ENCODE measurements at places on chromosomes 1 and 21.

- no peak for DNase-seq
Measured at GRCh38 chr21:27631471-27631870, 664.6 kb upstream of the ADAMTS5 start.

DNA sequence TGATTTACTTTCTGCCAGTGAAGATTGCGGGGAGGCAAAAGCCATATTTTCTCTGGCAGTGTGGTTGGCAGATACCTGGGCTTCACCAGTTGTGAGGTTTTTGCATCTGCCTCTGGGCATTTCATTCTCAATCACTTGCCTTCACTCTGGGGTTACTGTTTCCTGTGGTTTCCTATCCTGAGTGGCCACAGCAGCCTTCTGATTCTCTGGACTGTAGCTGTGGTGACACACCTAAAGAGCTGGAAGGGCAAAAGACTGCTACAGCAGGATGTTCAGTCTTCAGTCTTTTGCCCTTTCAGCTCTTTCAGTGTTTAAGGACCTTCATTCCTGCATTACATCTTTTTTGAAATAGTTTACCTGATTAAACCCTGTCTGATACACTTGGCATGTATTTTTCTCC, 50.5 kb upstream of the GPR52 start:
- no peak for DNase-seq

- no peak for DNase-seq
Measured at GRCh38 chr1:173448945-173449344, 28.2 kb upstream of the PRDX6 start.

GRCh38 chr1:40315795-40316594, 1.1 kb downstream of the COL9A2 start:
- peak; percentile 19 for DNase-seq

GRCh38 chr1:21702780-21703179, 33.6 kb upstream of the RAP1GAP start:
- DNase-seq: no peak

- DNase-seq: no peak
Measured at GRCh38 chr1:167510244-167510643, 8.1 kb downstream of the CD247 start.

- DNase-seq: no peak
Measured at GRCh38 chr21:26840201-26840600, 5.0 kb downstream of the ADAMTS1 start.

- DNase-seq: peak; percentile 18
Measured at GRCh38 chr1:247409869-247410544, 6.0 kb upstream of the NLRP3 start.

DNA sequence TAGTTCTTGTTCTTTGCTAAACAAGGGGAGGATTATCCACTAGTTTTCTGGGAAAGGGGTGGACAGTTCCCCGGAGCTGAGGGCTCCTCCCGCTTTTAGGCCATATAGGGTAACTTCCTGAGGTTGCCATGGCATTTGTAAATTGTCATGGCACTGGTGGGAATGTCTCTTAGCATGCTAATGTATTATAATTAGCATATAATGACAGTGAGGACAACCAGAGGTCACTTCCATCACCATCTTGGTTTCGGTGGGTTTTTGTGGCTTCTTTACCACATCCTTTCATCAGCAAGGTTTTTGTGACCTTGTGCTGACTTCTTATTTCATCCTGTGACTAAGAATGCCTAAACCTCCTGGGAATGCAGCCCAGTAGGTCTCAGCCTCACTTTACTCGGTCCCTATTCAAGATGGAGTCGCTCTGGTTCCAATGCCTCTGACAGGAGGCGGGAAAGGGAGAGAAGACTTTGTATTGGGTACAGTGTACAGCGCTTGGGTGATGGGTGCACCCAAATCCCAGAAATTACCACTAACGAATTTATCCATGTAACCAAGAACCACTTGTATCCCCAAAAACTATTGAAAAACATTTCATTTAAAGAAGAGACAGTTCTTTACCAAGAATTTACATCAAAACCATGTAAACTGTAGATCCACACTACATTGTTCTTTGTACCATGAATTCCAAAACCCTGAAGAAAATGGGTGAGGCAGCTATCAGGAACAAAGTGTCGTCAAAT, 8.7 kb upstream of the SLC2A5 start:
- DNase-seq: no peak

DNA sequence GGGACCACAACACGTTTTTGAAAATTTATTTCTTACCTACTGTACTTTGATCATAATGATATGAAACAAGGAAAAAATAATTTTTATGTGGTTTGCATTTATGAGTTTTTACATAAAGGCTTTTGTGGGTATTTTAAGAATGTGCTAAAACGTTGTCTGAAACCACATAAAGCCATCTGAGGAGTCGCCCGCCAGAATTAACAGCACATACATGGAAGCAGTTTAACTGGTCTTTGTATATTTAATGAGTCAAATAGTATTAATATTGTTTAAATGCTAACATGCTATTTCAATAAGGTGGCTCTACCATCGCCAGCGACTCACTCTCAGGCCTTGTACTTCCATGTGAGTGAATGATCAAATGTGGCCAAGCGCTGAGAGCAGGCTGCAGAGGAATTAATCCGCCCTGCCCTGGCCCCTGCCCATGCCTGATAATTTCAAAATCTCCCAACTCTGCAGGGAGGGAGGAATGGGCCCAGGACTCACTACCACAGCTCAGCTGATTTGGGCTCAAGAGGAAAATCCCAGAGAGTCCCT, 49.6 kb downstream of the SLC66A1 start:
- no peak for DNase-seq

- no peak for DNase-seq
Measured at GRCh38 chr1:47870946-47871676, 126.1 kb downstream of the TRABD2B start.

DNA sequence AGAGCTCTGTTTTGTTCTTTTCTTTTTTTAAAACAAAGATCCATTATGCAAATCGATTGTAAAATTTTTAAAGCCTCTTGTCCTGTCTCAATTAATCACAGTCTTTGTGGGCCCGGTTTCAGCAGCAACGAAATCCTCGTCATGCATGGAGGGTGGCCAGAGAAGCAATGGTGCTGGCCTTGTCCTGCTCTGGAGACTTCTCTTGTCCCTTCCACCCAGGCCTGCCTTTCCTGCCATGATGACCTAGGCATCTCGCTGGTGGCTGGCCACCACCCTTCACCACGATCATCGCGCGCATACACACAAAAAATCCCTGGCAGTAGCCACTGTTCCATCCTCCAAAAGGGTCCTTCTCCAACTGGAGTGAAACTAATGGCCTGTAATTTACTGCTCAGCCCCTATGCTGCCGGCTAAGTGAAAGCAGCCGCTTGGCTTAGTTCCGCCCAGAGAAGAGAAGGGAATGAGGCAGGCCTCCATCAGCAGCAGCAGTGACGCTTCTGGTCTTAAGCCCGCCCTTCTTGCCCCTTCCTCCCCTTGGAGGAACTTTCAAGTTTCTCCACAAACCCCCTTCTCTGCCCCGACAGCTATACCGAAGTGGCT, 309.5 kb downstream of the NPHP4 start:
- no peak for DNase-seq

DNA sequence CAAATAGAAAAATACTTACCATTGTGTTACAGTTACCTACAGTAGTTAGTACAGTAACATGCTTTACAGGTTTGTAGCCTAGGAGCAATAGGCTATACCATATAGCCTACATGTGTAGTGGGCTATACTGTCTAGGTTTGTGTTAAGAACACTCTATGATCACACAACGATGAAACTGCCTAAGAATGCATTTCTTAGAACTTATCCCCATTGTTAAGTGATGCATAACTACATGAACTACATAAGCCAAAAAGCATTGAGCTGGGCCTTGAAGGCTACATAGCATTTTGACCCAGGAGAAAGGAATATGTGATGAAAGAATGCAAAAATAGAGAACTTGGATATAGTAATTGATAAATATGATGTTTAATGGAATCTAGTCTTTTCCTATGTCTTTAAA, 46.4 kb upstream of the JUN start:
- no peak for DNase-seq

DNA sequence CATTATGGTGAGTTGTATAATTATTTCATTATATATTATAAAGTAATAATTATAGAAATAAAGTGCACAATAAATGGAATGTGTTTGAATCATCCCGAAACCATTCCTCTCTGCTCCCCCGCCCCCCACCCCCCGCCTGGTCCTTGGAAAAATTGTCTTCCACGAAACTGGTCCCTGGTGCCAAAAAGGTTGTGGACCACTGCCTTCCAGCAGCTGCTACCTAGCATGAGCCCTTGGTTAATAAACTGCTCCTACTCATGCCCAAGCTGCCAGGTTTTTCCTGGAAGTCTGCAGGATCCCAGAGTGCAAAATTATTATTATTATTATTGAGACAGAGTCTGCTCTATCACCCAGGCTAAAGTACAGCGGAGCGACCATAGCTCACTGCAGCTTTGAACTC, 6.8 kb upstream of the IFNGR2 start:
- DNase-seq: no peak

GRCh38 chr1:43651902-43652301, 2.0 kb downstream of the KDM4A start:
- no peak for DNase-seq

GRCh38 chr1:185404907-185405568, 88.0 kb upstream of the IVNS1ABP start:
- no peak for DNase-seq

GRCh38 chr1:31517301-31517700, 59.0 kb upstream of the TINAGL1 start:
- no peak for DNase-seq

- DNase-seq: no peak
Measured at GRCh38 chr21:33824156-33824941, 91.3 kb downstream of the ATP5PO start.

Data from T-cell (primary cell).